SIG-M5 (cell line): ENCODE measurements at places on chromosomes 12 and 14.
A peak's percentile ranks its signal among the peaks of the same experiment; 100 is the strongest.

DNA sequence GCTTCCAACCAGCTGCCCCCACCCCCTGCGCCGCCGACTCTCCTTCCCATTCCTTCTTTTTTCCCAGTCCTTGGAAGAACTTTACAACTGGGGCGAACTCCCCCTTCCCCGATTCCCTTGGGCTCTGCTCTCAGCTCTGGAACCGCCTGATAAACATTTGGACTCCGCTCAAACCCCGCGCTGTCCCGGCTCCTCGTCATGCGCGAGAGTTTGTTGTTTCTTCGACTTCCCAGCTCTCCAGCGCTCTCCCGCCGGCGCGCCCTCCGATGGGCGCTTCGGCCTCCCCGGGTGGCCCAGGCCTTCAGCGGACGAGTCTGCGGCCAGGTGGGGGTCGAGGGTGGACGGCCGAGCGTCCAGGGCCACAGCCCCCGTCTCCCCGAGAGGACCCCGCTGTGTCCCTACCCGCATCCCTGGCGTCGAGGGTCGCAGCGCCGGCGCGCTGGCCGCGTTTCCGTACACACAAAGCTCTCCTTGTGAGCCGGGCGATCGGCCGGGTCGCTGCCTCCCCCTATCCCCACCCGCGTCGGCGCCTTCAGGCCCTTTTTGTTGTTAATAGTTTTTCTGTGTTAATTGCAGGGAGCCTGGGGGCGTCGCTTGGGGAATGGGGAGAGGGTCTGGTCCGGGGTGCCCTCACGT lies 847 bp downstream of the MMP14 start:
- no peak for DNase-seq

- no peak for DNase-seq
Measured at GRCh38 chr14:67577909-67578749, 21.9 kb downstream of the PIGH start.

DNA sequence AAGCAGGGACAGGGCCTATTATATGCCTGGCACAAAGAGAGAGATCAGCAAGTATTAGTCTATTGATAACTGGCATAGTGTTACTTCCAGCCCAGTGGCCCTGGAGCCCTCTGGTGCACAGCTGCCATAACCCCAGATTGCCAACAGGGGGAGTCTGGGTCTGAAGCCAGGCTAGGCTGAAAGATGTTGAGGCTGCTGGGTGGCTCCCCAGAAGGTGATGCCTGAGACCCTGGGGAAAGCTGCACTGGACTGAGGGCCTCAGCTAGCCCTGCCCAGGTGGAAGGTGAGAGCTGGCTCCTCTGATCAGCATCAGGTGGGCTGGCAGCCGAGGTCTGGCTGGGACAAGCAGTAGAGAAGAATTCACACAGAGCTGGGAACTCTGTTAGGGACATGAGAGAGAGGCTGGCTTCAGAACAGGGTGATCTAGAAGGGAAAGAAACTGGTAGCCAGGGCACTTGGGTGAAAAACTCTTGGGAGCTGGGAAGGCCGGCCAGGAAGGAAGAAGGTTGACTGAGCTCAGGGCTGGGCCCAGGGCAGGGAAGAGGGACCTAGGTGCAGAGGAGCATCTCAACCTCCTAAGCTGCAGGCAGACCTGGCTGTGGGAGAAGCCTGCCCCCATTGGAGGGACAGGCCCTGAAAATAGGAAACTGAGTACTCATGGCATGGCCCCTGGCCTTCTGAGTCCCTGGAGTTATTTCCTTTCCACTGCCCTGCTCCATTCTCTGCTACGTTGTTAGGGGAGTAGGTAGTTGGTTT lies 3.9 kb downstream of the GZMH start:
- no peak for DNase-seq

DNA sequence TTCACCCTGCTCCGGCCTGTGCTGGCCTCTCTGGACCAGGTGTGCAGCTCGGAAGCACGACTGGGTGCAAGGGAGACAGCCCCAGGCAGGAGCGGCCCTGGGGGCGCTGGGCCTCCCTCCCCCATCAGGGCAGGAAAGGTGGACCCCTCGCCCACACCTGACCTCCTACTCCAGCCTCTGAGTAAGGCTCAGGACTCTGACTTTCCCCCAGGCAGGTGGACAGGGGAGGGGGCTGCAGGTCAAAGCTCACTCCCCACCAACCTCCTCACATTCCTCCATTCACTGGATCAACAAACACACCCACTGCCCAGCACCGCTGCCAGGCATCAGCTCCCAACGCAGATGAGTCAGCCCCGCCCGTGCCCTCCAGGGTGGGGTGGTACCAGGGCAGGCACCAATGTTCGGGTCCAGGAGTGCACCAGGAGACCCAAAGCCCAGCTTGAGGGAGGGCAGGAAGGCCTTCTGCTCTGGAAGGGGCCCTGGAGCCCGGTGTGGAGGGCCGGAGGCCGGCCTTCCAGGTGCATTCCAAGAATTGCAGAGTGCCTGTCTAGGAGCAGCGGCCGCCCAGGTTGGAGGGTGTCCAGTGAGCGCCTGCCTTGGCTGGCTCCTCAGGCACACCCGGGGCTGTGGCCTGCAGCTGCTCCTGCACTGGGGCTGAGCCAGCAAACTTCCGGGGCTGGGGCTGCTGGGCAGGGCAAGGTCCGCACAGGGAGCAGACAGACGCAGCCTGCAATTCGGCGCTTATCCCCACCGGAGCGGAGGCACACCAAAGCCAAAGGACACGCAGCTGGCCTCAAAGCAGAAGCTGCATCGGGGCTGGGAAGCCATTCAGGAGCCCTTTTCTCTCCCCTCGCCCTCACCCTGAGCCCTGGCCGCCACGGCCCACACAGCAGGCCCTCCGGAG lies 1.6 kb upstream of the INF2 start:
- no peak for DNase-seq

- DNase-seq = no peak
Measured at GRCh38 chr12:47188576-47189441, 109.0 kb upstream of the AMIGO2 start.

DNA sequence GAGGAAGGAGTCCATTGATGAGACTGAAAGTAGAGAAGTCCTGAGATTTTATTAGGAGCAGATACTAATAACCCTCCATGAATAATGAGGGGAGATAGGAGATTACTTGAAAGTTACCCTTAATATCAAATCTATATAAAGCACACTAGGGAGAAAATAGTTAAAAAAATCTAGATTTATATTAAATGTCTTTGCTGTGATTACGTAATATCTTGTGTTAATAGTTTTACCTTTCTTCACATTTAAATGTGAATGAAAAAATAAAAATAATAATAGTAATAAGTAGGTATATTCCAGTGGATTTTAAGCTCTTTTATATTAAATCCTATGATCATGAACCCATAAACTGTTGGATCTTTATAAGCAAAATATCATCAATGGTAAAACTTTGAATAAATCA lies 267.3 kb upstream of the SYT10 start:
- DNase-seq = no peak

DNA sequence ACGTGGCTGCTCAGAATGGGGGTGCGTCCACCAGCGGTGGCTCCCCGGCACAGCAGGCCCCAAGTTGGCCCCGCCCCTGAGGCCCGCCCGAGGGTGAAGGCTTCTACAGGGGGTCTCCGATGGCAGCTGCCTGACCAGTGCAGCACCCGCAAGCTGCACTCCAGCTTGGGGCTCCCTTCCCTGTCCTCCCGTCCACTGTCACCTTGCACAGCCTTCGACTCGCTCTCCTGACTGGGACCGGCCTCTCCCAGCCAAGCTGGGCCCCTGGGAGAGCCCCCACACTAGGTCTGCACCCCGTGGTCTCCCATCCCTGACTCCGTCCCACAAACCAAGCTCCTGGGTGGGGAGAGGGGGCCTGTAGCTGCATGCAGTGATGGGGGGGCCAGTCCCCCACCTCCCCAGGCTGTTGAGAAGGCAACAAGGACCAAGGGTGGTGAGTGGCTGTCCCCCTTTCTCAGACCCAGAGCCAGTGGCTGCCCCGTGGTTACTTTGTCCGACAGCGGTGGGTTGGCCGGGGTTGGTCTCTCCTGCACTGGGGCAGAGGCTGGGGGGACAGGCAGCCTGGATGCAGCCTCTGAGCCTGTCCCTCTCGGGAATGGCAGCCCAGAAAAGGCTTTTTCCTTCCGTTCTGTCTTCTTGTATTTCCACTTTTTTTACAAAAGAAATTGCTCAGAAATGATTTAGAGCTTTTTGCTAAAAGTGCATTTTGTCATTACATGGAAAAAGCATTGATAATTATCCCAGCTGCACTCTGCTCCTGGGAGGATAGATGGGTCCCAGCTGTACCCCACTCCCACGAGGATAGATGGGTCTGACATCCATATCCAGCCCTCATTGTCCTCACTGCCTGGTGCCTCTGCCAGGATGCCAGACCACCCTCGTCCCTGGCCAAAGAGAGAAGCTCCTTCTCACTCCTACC lies 217.0 kb downstream of the KIF26A start:
- no peak for DNase-seq

- DNase-seq = no peak
Measured at GRCh38 chr12:90366286-90366685, 588.7 kb downstream of the CCER1 start.

- DNase-seq = peak; percentile 42
Measured at GRCh38 chr12:15526033-15526432, 203.7 kb downstream of the PTPRO start.

- DNase-seq = no peak
Measured at GRCh38 chr12:10829994-10830393, 3.8 kb upstream of the TAS2R10 start.

GRCh38 chr14:104536942-104537612 lies 42.5 kb upstream of the C14orf180 start:
- DNase-seq = no peak

- DNase-seq = peak; percentile 48
Measured at GRCh38 chr12:78035901-78036606, 205.4 kb downstream of the NAV3 start.

DNA sequence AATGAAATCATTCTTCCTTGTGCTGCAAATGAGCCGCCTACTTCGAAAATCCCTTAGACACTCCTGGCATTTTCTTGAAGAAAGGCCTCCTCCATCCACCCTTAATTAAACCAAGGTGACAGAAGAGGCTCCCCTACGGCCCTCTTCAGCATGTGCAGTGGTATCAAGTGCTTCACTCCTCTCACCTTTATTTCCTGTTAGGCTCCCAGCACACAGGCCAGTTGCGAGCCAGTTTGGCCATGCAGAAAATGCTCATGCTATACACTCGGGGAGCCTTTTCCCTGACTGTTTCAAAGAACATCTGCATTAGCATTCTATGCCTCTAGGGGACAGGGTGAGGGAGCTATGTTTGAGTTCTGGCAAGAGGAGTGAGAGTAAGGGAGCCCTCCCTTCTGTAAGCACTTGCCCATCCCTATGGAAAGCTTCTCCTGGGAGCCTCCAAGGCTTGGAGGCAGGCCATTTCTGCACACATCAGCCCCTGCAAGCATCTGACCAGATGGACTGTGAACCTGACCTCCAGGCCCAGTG lies 291.5 kb downstream of the RPS29 start:
- no peak for DNase-seq

GRCh38 chr14:20631880-20632389 lies 9.6 kb downstream of the OR6S1 start:
- no peak for DNase-seq

DNA sequence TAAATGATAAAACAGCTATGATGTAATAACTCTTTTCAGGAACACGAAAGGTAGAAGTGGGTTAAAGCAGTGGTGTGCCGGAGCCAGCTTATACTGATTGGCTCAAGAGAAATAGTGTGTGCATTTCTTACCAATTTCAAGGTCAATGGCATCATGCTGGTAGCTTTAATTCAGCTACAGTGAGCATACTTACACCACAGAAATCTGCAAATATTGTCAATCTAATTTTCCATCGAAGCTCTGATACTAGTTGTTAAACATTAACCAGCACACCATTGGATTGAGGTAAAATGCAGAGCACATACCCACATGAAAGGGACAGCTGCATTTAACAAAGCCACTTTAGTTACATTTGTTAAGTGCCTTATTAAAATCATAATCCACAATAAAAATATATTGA lies 225.7 kb downstream of the KCNC2 start:
- no peak for DNase-seq

- no peak for DNase-seq
Measured at GRCh38 chr14:60655898-60656685, 6.8 kb upstream of the SIX1 start.

GRCh38 chr12:93518725-93519124 lies 51.4 kb downstream of the MRPL42 start:
- no peak for DNase-seq

GRCh38 chr14:53128303-53129028 lies 24.7 kb downstream of the DDHD1 start:
- DNase-seq = no peak

GRCh38 chr14:92553438-92553837 lies 39.9 kb downstream of the RIN3 start:
- no peak for DNase-seq

DNA sequence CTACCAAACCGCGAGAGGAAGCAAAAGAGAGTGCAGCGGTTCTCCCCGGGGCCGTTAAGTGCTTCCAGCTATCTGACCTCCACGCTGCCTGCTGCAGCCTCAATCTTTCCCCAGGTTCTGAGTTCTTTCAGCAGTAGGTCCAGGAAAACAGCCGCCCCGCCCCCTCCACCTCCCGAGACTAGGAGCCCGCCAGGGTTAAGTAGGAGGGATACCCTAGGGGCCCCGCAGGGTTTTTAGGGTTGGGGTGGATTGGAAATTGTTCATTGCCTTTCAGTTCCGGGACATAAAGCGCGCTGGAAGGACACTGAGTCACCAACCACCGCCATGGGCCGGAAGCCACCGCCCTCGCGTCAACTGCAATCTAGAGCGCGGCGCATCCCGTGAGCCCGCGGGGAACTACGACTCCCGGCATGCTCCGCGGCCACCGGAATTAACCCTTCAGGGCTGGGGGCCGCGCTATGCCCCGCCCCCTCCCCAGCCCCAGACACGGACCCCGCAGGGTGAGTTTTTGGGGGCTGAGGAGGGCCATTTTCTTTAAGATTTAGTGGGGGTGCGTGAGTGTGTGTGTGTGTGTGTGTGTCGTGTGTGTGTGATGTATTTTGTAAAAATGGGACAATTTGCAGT lies at the start of gene MYL6B:
MYL6B (plus strand) TSS at position 456 of the 624 bp plus-strand sequence. CDS start 1,332 bp downstream, outside the sequence.
- DNase-seq = peak; percentile 70

- DNase-seq = no peak
Measured at GRCh38 chr14:81936348-81936747, 402.7 kb upstream of the SEL1L start.

DNA sequence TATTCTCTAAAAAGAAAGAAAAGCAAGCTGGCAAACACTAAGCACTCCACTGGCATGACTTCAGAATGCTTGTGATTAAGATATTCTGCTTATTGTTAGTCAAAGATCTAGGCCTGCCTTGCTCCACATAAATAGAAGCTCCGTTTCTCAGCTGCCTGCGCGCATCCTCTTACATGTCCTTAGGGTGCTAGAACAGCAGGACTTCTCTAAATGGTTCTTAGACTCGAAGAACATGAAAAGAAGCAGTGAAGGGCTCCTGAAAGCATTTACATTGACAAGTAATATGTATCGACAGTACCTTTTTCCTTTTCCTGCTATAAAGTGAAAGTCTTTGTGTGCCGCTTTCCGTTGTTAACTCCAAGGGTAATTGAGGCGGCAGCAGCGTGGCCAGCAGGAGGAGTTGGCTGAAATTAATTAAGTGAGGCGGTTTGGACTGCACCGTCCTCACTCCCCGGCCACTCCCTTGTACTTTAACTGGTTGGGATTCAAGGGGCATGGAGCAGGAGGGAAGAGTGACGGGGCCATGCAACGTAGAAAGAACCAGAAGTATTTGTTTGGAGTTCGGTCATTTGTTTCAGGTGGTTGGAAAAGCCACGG lies 34.2 kb upstream of the OTX2 start:
- no peak for DNase-seq

- no peak for DNase-seq
Measured at GRCh38 chr12:130097798-130098255, 64.4 kb upstream of the FZD10 start.

- DNase-seq = no peak
Measured at GRCh38 chr12:129599406-129599805, 304.4 kb downstream of the TMEM132D start.

- no peak for DNase-seq
Measured at GRCh38 chr12:89051065-89051677, 301.1 kb downstream of the DUSP6 start.
